ENCODE measurements at places on chromosomes 1 and 21.
A peak's percentile ranks its signal among the peaks of the same experiment; 100 is the strongest.

- no peak for DNase-seq
These were observed 2.8 kb downstream of the NRIP1 start for GRCh38 chr21:15061747-15062605.

- DNase-seq, result peak; percentile 74
These were observed 37.1 kb upstream of the EXO1 start for GRCh38 chr1:241810769-241811405.

GRCh38 chr1:204837440-204838084 lies 33.1 kb upstream of the NFASC start:
- peak; percentile 22 for DNase-seq

GRCh38 chr1:155010211-155010918 lies 7.8 kb downstream of the ZBTB7B start:
- DNase-seq, result no peak

- DNase-seq, result no peak
These were observed 13.5 kb upstream of the BCL10 start for GRCh38 chr1:85289848-85290335.

DNA sequence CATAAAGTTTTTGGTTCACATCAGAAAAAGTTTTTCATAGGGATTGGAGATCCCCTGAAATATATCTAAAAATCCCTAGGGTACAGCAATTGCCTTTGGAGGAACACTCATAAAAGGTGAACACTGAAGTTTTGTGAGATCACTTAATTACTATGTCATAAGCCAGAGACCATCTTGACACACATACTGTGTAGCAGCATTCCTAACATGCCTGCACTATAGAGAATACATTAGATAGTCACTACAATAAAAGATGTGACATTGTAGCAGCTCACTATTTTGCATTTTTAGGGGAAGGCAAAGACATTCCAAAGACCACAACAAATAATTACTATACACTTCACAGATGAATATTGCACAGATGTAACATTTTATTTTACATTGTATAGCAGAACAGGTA lies 779.9 kb downstream of the KCNT2 start:
- no peak for DNase-seq

- DNase-seq, result no peak
These were observed 29.5 kb upstream of the PGM1 start for GRCh38 chr1:63563745-63564144.

GRCh38 chr1:197225611-197226010 lies 42.4 kb upstream of the CRB1 start:
- no peak for DNase-seq

GRCh38 chr1:85295006-85295431 lies 18.6 kb upstream of the BCL10 start:
- no peak for DNase-seq

DNA sequence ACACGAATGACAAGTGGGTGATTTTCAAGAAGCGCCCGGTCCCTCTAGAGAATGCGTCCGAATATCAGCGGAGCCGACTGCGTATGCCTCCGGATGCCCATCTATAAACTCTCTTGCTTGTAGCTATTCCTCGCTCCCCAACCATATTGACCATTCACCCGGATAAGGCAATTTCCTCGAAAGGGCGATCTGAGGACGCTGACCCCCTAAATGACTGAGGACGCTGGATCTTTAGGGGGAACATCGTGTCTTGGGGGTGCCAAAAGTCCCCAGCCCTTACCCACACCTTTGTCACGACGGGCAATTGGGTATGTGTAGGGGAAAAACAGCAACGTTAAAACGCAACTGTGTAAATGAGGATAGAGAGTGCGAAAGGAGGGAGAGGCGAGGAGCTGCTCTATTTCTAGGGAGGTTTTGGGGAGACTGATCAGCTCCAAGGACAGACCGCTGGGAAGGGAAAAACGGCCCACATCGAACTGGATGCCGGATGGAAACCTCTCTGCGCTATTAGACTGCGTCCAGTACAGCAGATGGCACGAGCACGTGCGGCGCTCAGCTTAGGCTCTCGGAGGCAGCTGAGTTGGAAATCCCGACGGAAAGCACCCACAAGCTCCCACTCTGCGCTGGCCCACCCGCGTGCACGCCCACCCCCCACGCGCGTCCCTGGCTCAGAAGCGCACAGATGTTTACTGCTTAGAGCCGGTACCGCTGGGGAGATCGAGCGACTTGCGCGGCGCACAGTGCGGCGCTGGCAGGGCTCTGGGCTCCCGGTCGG lies 2.9 kb upstream of the PRRX1 start:
- no peak for DNase-seq

GRCh38 chr1:21673277-21673780 lies 4.2 kb upstream of the RAP1GAP start:
- peak; percentile 62 for DNase-seq

DNA sequence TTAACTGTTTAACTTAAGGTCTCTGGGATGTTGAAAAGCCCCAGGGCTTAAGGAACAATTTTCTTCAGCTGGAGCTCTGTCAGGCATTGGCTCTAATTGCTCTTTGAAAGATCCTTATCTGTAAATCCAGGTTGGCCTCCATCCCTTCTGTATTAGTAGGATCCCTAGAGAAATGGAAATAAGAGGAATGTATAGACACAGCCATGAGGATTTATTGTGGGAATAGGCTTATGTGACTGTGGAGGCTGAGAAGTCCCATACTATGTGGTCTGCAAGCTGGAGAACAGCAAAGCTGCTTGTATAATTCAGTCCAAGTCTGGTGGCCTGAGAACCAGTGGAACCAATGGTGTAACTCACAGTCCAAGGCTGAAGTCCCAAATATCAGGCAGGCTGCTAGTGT lies 47.6 kb upstream of the VAV3 start:
- no peak for DNase-seq

DNA sequence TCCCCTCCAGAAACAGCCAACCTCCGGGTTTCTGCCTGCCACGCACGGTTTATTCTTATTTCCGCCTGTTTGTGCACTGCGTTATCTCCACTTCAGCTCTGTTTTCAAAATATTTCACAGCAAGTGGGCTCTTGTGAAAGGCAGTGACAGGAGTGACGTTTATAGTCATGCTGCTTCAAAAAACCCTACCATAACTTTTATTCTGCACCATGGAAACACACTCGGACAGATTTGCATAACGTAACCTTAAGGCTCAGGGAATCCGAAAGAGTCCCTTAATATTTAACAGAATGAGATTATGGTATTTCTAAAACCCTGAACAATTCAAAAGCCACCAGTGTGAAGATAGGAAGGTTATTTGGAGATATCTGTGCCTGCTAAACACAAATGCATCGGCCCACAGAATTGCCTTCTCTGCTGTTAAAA lies 782 bp upstream of the SDE2 start:
- peak; percentile 89 for DNase-seq

GRCh38 chr21:25970254-25970930 lies 200.2 kb downstream of the APP start:
- peak; percentile 49 for DNase-seq

DNA sequence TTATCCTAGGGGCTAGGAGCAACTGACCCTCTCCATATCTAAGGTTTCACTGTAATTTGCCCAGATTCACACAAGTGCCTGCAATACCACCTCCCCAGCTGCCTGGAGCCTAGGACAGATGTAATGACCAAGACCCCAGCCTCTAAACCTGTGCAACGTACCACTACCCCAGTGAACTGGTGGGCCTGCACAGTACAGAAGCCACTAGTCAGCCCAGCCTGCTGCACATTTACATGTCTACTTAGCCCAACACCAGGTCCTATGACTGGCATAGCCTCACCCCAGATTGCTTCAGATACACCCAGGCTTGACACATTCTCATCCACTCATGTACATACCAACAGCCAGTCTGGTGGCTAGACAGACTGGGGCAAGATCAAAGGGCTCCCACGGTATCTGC lies 1336.6 kb downstream of the BRINP3 start:
- no peak for DNase-seq

GRCh38 chr21:34266351-34266750 lies 97.5 kb upstream of the KCNE2 start:
- DNase-seq, result no peak

- peak; percentile 96 for DNase-seq
These were observed 919 bp downstream of the MCL1 start for GRCh38 chr1:150578272-150579109.

DNA sequence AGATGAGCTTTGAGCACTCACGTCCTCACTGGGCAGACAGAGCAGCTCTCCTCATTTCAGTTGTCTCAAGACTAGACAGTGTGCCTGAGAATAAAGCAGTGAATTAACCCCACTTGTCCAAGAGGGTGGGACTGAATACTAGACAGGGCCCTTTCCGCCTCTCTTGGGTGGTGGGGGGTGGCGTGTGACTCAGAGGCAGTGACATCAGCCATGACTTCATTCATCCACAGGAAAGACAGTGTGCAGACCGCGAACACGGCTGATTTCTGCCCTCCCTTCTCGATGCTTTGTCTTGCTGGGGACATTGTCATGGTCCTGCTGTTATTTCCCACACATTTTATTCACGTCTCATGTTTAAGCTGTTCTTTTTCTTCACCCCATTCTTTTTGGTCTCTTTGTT lies 64.9 kb downstream of the FGGY start:
- DNase-seq, result no peak

GRCh38 chr1:11046270-11046566 lies 821 bp downstream of the MASP2 start:
- no peak for DNase-seq

- peak; percentile 47 for DNase-seq
These were observed 25.2 kb downstream of the GFI1 start for GRCh38 chr1:92461364-92462097.

GRCh38 chr1:173341971-173342370 lies 134.8 kb upstream of the TNFSF4 start:
- DNase-seq, result no peak

- no peak for DNase-seq
These were observed 15.3 kb downstream of the CFAP74 start for GRCh38 chr1:1988061-1988945.

DNA sequence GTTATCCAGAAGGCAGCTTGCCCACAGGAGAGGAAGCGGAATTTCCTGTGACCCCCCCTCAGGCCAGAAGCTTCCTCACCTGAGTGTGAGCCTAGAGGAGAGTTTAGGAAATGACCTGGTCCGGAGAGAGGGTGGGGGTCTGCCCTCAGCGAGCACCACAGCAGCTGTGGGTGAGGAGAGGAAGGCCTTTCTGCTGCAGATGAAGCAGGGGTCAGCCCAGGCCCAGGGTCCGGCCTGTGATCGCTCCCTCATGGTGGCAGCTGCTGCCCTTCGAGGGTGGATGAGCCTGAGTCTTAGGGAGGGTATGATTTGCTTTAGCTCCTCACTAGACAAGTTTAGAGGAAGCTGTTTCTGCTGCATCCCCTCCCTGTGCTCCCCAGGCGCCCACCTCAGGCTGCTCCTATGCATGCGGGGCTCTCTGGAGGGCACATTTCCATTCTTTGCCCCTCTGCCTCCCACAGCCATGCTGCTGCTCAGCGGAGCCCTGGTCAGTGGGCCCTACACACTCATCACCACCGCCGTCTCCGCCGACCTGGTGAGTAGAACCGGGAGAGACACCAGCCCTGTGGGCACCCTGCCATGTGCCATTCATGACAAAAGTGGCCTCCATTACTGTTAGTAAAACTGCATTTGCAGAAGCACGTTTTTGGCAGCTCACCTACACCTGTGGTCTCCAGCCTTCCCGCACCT lies 53.0 kb downstream of the SLC37A1 start:
- no peak for DNase-seq

DNA sequence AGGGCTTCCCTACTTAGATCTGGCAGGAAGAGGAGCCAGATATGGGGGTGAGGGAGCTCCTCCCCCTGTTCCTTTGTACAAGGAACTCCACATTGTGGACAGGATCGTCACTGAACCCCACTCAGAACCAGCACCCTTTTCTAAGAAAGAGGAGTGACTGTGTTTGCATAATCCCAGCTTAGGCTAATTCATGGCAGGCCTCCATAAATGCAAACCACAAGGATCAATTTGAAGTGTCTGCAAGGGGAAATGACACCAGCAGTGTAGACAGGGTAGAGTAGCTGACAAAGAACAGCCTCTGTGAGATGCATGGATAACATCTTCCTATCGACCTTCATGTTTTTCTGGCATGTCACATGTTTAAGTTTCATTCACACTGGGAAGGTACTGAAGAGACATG lies 11.7 kb downstream of the MX1 start:
- no peak for DNase-seq

- no peak for DNase-seq
These were observed 187.1 kb upstream of the CACNA1E start for GRCh38 chr1:181296180-181296579.

DNA sequence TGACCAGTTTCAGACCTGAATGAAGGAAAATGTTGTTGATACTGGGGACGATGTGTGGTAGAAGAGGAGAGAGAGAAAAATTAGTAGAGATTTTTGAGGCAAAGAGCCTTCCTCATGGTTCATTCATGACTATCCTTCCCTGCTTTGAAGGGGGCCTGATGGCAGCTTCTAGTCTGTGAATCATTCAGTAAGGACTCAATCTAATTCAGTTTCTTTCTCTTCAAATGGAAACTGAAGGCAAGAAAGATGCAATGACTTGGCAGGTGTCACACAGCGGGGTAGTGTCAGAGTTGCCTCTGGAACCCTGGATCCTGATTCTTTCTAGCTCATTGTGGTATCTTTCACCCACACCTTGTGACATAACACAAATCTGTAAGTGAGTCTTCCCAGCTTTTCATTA lies 14.9 kb upstream of the CD5L start:
- DNase-seq, result no peak

Data from suppressor macrophage treated with lipopolysaccharide for 4 hours (primary cell).